Right lung (tissue), 10 donors: ENCODE measurements at places on chromosomes 4 and X. TPM values are rescaled to one million over a fixed set of nuclear protein-coding genes. Genes with fewer than 3 reads are reported as not detected.

DNA sequence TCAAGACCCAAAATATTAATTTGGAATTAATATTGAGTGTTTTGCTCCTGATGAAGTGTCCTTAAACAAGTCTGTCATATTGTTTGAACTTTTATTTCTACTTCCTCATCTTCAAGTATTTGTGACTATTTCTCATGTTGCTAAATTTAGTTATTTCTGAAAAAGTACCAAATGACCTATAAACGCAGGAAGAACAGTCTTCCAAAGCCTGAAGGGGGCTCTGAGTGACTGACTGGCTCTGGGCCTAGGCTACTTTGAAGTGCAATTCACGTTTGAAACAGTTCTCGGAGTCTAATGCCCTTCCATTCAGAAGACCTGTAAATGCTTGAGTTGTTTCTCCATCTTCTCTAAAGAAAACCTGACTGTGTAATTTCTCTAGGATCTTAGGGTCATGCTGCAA lies 26.5 kb downstream of the GALNT7 start:
- DNase-seq, result peak; percentile 20

DNA sequence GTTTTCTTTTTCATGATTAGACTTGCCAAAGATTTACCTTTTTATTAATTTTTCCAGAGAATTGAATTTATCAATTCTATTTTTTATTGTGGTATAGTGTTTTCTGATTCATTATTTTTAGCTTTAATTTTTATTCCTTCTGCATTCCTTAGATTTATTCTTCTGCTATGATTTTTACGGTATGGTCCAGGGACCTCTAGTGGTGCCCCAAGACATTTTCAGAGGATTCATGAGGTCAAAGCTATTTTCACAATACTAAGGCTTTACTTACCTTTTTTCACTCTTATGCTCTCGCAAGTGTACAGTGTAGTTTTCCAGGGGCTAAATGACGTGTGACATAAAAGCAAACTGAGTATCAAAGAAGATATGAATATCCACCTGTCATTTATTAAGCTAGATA lies 8.0 kb downstream of the RADX start:
- no peak for DNase-seq

GRCh38 chr4:144831971-144832370 lies 186.0 kb downstream of the HHIP start:
- DNase-seq, result no peak

DNA sequence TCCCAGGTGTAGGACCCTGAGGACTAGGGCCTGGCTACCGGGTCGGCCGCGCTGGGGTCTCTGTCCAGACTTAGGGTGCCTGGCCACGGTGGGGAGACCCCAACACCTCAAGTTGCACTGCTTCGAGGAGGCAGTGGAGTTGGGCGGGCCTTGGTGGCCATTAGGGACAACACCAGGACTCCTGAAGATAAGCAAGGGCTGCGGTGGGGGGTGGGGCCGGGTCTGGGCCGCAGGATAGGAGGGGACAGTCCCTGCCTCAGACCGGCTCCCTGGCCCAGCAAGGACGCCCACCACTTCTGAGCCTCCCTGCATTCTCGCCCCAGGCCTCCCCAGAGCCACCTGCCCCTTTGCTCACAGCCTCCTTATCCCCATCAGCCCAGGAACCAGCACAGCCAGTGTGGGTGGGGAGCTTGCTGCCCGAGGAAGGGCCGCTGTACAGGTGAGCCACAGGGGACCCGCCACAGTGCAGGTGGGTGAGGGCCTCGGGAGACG lies 5.5 kb upstream of the MXD4 start:
- no peak for DNase-seq

DNA sequence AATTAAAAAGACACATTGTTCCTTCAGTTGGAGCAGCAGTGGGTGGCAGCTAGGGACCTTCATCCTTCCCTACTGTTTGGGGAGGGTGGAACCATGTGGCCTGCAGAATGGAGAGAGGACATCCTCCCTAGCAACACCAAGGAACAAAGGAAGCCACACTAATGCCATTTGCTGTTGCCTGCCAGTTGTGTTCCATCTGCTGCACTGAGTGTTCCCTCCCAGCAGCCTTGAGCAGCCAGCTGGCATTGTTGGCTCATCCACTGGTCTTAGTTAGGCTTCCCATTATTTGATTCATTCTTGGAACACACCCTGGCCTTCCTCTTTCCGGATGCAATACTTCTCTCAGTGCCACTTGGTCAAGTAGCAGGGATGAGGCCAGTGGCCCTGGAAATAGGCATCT lies 25.0 kb upstream of the HMGB3 start:
- no peak for DNase-seq

GRCh38 chrX:122583551-122583950 lies 600.5 kb upstream of the GRIA3 start:
- DNase-seq, result no peak

DNA sequence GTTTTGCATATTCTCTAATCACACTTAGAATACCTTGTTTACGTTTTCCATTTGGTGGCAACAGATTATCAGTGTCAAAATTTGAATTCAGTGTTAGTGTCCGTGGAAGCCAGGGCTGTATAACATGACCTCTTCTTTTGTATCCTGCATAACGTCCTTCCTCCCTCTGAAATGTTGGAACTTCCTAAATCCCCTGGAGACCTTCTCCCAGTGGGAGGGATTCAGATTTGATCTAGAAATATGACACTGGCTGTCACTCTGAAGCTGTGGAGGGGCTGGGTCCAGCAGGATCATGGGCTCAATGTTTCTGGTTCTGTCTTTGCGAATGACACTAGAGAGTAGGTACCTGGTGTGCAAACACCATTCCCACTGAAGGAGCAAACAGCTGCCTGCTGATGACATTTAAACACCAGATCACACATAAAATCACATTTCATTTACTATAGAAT lies 850 bp upstream of the CXCL3 start:
- no peak for DNase-seq

DNA sequence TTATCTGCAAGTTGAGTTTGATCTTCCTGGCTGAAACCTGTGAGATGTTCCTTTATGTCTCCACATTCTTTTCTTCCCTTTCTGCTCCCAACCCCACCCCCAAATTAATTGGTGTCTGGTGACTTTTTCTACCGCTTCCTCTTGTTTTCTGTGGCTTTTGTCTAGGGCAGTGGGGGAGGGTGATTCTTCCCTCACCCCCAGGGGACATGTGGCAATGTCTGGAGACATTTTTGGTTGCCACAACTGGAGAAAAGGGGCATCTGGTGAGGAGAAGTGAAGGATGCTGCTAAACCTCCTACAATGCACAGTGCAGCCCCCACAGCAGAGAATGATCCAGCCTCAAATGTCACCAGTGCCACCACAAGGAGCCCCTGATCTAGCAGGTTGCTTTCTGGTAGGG lies 152.9 kb downstream of the NHS start:
- DNase-seq, result no peak

- no peak for DNase-seq
These were observed 1905.4 kb downstream of the C4orf33 start for GRCh38 chr4:131001371-131001770.

- no peak for DNase-seq
These were observed 62.8 kb downstream of the SHISA3 start for GRCh38 chr4:42460043-42460442.

GRCh38 chrX:13007519-13008188 lies 32.7 kb downstream of the TMSB4X start:
- no peak for DNase-seq

DNA sequence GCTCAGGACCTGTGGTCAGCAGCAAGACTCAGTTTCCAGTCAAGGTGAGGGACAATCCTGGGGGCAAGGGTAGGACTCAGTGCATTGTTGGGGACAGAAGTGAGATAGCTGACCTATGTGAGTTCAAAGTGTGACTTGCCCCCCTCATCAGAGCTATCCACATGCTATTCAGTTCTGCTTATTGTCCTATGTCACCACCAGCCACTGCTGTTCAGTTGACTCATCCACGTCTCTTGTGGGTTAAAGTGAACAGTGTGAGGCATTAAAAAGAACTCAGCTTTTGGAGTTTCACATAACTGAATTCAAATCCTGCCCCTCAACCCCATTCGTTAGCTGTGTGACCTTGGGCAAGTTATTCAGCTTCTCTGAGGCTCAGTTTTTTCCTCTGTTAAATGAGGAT lies 4.4 kb upstream of the APLN start:
- no peak for DNase-seq

- DNase-seq, result peak; percentile 20
These were observed 54.2 kb downstream of the FMR1NB start for GRCh38 chrX:148035380-148035779.

DNA sequence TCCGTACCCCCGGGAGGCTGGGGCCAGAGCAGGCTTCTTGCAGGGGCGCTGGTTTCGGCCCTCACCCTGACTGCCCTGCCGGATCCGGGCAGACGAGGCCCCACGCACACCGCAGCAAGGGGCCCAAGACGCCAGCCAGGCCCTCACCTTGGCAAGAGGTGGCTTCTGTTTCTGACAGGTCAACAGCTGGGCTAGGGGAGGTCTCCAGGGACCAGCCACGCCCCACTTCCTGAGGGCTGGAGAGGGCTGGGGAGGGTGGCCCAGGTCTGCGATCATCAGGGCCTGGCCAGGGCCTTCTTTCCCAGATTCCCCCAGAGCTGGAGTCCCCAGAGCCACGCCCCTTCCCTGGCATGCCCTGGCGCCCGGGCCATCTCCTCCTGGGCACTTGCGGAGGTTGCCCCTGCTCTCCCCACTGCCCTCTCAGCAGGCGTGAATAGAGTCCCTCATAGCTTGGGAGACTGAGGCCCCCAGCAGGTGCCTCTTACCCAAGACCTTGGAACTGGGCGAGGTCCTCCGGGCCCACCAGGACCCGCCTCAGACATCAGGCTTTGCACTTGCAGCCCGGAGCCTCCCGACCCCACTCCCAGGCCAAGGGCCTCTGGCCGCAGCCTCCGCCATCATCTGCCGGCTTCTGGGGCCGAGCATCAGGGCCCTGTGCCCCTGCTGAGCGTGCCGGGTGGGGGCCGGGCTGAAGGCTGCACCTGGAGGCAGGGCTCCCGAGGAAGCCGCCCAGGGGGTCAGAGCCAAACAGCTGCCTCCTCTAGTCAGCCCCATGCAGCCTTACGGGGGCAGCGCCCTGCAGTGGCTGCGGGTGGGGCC lies 6.3 kb upstream of the FGFR3 start:
- no peak for DNase-seq

- no peak for DNase-seq
These were observed 245.9 kb downstream of the HS3ST1 start for GRCh38 chr4:11182586-11183355.

DNA sequence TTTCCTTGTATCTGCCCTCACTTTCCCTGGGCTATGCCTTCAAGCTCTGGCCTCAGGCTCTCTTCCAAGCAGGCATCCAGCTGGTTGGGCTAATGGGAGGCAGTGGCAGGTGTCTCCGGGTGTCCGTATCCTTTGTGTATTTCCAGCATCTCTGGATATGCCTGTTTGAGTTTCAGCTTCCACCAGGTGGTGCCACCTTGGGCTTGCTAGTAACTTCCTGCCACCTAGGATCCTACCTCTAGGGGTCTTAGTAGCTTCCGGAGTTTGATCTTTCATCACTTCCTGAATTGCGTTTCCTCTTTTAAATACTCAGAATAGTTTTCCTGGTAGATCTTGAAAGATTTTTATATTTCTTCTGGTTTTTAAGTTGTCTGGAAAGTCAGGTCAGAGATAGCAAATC lies 23.2 kb upstream of the ANOS1 start:
- DNase-seq, result no peak

DNA sequence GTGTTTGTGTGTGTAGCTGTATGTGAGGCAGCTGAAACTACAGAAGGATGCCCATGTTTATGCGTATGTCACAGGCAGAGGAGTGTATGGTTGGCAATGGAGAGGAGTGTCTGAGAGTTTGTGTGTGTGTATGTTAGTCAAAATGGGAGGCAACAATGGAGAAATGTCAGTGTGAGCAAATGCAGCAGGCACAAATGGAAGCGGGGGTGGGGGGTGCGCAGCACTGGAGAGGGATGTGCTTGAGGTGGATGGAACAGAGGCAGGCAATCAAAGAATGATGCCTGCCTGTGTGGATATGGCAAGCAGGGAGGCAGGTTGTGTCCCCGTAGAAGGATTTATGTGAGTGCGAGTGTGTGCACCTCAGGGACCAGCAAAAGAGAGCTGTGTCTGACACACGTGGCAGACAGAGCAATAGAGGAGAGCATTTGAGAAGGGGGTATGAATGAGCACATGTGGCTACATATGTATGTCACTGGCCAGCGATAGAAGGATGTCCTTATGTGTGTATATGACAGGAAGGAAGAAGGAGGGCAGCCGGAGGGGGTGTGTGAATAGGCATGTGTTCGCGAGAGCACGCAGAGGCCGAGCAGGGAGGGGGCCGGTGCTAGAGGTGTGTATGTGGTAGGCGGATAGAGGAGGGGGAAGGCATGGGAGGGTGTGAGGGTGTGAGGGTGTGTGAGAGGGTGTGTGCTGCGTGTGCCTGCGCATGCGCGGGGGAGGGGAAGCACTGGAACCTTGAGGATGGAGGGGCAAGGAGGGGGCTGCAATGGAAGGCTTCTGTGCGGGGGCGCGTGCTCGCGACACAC lies 1.1 kb downstream of the PJA1 start:
- no peak for DNase-seq

DNA sequence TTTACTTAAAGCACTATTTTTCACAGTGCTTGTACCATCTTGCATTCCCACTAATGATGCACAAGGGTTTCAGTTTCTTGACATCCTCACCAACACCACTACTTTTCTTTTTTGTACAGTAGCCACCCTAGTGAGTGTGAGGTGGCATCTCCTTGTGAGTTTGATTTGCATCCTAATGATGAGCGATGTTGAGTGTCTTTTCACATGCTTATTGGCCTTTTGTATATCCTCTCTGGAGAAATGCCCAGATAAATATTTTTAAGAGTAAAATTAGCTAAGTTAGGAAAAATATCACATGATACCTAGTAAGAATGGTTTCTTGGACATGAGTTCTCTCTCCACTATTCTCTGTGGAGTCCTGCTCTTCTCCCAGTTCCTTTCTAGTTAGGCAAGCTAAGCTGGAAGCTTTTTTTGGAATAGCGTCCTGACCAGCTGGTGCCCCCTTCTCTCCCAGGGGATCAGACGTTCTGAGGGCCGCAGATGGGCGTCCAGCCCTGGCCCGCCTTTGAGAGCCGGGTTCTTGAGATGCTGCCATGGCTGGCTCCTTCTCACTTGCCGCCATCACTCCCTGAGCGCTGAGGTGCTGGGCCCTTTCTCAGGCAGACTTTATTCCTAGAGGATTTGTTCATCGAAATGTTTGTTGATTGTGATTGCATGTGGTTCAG lies 132.1 kb downstream of the ARHGAP10 start:
- DNase-seq, result no peak

GRCh38 chrX:45428831-45429230 lies 228.2 kb upstream of the DIPK2B start:
- DNase-seq, result no peak

GAGE12E gene
- not detected for polyA plus RNA-seq

AMBN gene
- not detected for polyA plus RNA-seq

ODAPH gene
- 0.08 TPM for polyA plus RNA-seq

GLRA3 gene
- 0.04 TPM for polyA plus RNA-seq

NOX1 gene
- 0.48 TPM for polyA plus RNA-seq

MAGED4 gene
- 54.7 TPM for polyA plus RNA-seq

UGT2A1 gene
- polyA plus RNA-seq, result not detected
